ENCODE measurements at places on chromosomes 12 and 14.

DNA sequence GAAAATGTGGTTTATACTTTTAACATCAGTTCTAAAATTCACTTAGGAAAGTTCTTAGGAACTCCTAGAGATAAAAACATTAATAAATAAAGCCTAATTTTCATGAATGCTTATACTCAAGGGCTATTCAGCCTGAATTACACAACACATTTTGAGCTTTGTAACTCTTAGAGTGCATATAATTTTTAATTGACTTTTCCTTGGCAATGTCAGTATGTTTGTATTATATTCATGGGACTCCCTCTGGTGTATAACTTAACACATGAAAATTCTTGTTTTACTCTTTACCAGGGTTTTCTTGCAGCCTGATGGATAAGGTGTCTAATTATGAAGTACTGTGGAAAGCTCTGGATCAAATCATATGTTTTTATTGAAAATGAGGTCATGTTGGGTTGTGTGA is 150.6 kb upstream of the HMGA2 start:
- no peak for DNase-seq

DNA sequence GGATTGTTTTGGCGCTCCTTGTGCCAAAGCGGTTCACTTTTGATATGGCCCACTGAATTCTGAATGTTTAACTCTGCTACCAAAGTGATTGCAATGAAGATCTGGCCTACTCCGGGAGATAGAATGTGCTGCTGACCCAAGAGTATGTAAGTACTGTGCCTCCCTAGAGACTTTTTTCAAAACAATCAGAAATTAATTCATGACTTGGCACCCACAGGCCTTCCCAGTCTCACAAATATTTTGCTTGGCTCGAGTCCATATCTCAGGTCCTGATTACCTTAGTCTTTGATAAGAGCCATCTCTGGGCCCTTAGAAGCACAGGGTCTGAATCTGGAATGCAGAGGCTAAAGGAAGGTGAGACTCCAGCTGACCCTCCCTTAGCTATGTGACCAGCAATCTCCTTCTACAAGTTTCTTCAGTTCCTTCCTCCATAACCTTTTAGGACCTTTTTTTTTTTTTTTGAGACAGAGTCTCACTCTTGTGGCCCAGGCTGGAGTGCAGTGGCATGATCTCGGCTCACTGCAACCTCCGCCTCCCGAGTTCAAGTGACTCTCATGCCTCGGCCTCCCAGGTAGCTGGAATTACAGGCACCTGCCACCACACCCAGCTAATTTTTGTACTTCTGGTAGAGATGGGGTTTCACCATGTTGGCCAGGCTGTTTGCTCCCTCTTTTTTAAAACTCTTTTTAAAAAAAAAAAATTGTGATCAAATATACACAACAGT is 49.5 kb upstream of the METAP2 start:
- DNase-seq = no peak

DNA sequence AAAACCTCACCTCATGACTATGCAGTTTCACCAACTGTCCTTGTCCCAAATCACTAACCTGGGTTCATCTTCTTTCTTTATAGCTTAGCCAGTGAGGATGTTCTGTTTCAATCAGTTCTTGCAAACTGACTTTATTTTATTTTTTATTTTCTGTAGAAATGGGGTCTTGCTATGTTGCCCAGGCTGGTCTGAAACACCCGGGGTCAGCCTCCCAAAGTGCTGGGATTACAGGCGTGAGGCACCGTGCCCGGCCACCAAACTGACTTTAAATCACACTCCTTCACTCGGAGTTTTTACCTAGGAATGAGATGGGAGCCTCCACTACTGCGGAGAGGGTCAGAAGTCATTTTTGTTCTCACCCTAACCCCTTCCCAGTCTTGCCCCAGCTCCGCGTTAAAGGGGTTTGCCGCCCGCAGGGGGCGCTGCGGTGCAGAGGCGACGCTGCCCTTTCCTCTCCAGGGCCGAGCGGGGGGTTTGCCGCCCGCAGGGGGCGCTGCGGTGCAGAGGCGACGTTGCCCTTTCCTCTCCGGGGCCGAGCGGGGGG is 7.0 kb upstream of the B4GALNT3 start:
- peak; percentile 55 for DNase-seq

DNA sequence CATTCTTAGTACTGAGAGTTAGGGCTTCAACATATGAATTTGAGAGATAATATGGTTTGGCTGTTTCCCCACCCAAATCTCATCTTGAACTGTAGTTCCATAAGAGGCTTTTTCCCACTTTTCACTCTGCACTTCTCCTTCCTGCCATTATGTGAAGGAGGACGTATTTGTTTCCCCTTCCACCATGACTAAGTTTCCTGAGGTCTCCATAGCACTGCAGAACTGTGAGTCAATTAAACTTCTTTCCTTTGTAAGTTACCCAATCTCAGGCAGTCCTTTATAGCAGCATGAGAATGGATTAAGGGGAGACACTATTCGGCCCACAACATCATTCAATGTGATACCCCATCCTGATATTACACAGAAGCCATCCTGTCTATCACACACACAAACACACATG is 36.8 kb upstream of the ALG10B start:
- no peak for DNase-seq

DNA sequence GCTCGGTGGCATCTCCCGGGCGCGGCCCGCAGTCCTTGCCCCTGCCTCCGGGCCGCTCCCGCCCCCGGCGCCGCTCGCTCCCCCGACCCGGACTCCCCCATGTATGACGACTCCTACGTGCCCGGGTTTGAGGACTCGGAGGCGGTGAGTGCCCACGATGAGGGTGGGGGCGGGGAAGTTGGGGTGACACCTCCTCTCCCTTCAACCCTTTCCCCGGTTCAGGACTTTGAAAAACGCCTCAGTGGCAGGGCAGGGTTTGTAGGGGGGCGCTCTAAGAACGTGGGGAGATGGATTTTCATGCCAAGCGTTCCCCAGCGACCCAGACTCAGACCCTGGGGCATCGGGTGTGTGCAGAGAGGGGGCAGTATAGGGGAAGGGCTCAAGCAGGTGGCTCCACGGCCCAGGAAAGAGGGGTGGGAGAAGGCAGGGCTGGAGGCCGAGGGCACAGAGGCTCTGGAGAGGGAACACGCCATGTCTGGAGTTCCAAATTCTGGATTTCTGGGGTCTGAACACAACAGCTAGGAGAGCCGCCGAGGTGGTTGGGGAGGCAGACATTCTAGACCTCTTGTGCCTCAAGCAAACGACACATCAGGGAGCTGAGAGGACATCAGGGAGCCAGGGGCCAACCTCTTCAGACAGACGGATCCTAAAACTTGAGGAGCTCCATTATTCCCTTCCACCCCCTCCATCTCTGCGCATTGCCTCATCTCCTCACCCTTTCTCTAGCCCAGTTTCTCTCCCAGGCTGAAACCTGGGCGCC is 715 bp downstream of the CACNB3 start:
- DNase-seq = no peak

DNA sequence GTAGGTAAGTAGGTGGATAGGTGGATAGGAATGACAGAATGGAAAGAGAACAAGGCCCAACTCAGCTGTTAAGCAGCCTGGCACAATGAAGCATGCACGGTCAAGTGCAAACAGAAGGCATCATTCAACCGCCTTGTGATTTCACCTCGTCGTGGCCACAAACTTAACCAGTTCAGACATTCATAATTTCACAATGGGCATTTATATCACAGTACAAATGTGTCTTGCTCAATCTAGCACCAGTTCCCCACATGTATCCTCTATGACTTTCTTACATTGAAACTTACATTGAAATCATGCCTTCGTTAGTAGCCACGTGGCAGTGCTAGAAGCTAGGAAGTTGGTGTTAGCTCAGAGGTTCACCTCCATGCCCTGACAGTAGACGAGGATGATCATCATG is 207.5 kb downstream of the ETV6 start:
- no peak for DNase-seq

- DNase-seq = no peak
Observed at GRCh38 chr12:128190052-128190451, 76.9 kb upstream of the TMEM132C start.

DNA sequence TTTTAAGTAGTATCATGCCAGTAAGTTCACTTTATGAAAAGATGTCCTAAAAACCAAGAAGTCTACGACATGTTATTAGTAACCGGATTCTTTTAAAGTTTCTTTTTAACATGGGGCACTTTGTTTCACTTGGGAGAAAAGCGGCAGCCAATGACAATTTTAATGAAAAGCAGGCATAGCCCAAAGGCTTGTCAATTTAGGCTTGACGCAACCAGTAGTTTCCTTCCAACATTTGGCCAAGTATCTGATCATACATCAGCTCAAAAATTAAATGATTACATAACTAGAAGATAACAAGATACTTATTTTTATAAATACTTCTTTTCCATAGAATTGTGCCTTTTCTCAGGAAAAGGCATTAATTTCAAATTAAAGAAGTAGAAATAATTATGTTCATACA is 112.8 kb downstream of the TXNDC16 start:
- no peak for DNase-seq

DNA sequence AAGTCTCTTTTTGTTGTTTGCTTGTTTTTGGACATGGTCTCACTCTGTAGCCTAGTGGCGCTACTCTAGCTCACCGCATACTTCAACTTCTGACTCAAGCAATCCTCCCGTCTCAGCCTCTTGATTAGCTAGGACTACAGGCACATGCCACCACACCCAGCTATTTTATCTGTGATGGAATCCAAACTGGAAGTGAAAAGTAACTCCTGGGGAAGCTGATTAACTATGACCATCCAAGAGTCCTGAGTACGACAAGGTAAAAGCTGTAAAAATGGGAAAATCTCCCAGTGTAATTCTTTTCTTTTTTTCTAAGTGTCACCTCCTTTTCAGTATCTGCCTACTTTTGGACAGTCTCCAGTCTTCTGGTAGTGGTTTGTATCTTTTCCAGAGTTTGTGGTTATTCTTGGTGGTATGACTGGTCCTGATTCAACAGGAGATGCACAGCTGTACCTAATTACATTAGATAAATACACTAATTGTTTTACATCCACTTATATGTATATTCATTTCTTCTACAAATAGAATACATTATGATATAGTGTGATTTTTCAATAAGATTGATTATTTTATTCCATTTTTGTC is 97.8 kb downstream of the SLC6A15 start:
- no peak for DNase-seq

GRCh38 chr12:107027636-107028053 is 40.7 kb upstream of the MTERF2 start:
- DNase-seq = no peak

DNA sequence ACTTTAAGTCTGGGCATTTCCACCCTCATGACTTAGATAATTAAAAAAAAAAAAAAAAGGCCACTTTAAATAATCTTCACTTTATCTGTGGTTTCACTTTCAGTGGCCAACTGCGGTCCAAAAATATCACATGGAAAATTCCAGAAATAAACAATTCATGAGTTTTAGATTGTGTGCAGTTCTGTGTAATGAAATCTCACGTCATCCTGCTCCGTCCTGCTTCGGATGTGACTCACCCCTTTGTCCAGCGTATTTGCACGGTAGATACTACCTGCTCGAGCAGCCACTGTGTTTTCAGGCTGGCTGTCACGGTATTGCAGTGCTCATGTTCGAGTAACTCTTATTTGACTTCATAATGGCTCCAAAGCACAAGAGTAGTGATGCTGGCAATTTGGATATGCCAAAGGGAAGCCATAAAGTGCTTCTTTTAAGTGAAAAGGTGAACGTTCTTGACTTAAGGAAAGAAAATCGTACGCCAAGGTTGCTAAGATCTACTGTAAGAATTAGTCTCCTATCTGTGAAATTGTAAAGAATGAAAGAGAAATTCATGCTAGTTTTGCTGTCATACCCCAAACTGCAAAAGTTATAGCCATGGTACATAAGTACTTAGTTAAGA is 2.4 kb downstream of the E2F7 start:
- no peak for DNase-seq

- DNase-seq = no peak
Observed at GRCh38 chr14:93103392-93104080, 12.2 kb downstream of the ITPK1 start.

- DNase-seq = no peak
Observed at GRCh38 chr14:76136476-76137110, 15.1 kb upstream of the GPATCH2L start.

- DNase-seq = no peak
Observed at GRCh38 chr12:27537855-27538675, 14.1 kb downstream of the PPFIBP1 start.

DNA sequence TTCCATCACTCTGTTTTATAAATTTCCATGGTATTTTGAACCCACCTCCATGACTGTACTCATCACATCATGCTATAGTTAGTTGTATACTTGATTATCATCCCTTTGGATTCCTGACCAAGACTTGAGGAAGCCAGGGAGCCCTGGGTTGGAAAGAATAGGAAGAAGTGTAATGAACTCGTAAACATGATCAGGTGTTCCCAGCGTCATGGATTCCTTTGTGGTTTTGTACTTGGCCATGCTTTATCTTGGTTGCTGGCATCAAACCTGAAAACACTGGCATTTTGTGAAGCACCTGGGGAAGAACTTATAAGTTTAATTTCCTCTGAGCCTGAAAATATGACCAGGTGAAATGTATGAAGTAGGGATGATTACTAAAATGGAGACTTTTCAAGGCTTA is 76.4 kb downstream of the CHST11 start:
- DNase-seq = no peak

DNA sequence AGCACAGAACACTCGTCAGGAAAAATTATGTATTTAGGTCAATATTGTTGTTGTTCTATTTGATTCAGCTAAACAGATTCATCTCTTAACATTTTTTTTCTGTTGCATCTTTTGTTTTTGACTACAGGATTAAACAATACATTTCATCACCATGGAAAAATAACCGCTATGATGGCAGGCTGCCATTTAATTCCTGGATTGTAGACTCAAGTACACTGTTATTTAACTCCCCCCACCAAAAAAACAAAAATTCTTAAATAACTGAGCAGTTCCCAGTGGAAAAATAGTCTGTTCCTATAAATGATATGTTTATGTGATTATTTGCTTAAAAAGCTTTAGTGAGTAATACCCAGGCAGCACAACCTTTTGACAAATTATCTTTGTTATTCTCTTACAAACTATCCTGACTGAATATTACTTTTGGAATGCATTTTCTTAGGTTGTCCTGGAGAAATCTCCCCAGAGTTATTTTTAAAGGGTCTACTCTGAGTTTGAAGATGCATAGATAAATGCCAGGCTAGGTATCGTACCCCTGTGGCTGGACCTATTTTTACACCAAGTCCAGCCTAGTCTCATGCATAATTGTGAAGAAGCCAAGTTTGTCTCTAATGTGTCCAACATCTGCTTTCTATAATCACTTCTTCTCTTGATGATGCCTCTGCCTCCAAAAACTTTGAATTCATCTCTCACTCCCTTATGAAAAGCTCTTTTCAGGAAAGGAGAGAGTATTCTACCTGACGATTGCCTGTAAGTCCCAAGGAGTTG is 3.7 kb downstream of the KERA start:
- DNase-seq = no peak
